ENCODE measurements at places on chromosomes 11 and 22. TPM values are rescaled to one million over a fixed set of nuclear protein-coding genes. Genes with fewer than 3 reads are reported as not detected.

- H3K4me1 ChIP-seq = no peaks in the 10 kb centered on the region
- H3K27ac ChIP-seq = no peak overlapping the region
- no peaks in the 10 kb centered on the region for H3K36me3 ChIP-seq
- H3K4me3 ChIP-seq = no peak overlapping the region
Measured at GRCh38 chr11:27837895-27838563, 137.8 kb upstream of the BDNF start.

- peaks cover 30% of the 10 kb centered on the region for H3K4me1 ChIP-seq
- no peak overlapping the region for H3K4me3 ChIP-seq
- H3K27ac ChIP-seq = no peak overlapping the region
Measured at GRCh38 chr11:104873252-104873651, 25.0 kb downstream of the CASP12 start.

GRCh38 chr22:38260761-38261681 is 11.8 kb downstream of the TMEM184B start:
- peak overlapping the region; percentile 28 for H3K4me3 ChIP-seq
- peak overlapping the region; percentile 70 for H3K27ac ChIP-seq
- H3K36me3 ChIP-seq = peaks cover 5% of the 10 kb centered on the region
- peaks cover 37% of the 10 kb centered on the region for H3K4me1 ChIP-seq

DNA sequence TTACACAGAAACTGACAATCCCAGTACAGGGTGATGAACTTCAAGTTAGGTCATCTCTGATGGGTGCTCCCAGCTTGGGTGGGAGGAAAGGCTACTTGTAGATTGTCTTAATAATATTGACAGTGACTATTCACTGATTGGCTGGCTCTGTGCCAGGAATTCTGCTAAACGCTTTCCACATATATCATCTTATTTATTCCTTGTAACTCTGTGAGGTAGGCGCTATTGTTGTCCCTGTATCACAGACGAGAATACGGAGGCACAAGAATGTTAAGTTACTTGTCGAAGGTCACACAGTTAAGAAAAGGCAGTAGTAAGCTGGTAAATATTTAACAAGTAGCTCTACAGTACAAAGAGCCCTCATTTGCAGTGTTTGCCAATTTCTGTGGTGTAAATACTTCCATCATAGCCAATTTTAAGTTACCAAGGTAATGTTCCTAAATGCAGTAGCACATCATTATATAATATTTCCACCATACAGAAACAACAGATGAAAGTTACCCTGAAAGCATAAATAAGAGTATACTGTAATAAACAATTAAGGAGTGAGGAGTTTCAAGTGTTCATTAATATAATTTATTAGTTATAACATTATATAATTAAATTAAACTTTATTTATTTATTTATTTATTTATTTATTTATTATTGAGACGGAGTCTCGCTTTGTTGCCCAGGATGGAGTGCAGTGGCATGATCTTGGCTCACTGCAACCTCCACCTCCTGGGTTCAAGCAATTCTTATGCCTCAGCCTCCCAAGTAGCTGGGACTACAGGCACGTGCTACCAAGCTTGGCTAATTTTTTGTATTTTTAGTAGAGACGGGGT is 11.5 kb upstream of the TIMP3 start:
- H3K27me3 ChIP-seq = peaks cover 2% of the 10 kb centered on the region
- H3K36me3 ChIP-seq = no peaks in the 10 kb centered on the region
- H3K4me1 ChIP-seq = no peaks in the 10 kb centered on the region

DNA sequence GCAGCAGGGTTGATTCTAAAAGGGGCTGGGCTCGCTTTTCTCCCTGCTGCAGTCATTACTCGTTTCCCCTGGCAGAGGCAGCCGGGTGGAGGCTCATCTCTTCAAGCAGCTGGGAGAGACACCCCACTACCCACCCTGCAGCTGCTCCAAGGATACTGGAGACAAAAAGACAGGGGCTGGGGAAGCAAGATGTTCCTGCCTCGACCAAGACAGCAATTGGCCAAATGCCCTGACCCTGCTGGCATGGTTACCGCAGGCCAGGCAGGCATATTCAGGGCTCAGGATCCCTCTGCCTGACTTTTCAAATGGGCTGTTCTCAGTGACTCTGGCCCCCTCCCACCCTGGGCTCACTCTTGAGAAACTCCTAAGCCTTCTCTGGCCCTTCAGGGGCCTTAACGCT is 6.8 kb upstream of the RGL4 start:
- H3K27me3 ChIP-seq = no peaks in the 10 kb centered on the region
- H3K4me3 ChIP-seq = no peak overlapping the region
- H3K27ac ChIP-seq = no peak overlapping the region
- no peaks in the 10 kb centered on the region for H3K4me1 ChIP-seq
- DNase-seq = no peak
- H3K36me3 ChIP-seq = peaks cover 7% of the 10 kb centered on the region

The CADM1 gene
- 1.7 TPM for total RNA-seq

GRCh38 chr22:41976070-41976901 is 7.0 kb downstream of the SEPTIN3 start:
- H3K27ac ChIP-seq = no peak overlapping the region
- peak overlapping the region; percentile 60 for H3K4me3 ChIP-seq
- H3K36me3 ChIP-seq = no peaks in the 10 kb centered on the region
- H3K4me1 ChIP-seq = peaks cover 23% of the 10 kb centered on the region
- peak; percentile 67 for DNase-seq

The A4GALT gene
- 0.58 TPM for total RNA-seq

DNA sequence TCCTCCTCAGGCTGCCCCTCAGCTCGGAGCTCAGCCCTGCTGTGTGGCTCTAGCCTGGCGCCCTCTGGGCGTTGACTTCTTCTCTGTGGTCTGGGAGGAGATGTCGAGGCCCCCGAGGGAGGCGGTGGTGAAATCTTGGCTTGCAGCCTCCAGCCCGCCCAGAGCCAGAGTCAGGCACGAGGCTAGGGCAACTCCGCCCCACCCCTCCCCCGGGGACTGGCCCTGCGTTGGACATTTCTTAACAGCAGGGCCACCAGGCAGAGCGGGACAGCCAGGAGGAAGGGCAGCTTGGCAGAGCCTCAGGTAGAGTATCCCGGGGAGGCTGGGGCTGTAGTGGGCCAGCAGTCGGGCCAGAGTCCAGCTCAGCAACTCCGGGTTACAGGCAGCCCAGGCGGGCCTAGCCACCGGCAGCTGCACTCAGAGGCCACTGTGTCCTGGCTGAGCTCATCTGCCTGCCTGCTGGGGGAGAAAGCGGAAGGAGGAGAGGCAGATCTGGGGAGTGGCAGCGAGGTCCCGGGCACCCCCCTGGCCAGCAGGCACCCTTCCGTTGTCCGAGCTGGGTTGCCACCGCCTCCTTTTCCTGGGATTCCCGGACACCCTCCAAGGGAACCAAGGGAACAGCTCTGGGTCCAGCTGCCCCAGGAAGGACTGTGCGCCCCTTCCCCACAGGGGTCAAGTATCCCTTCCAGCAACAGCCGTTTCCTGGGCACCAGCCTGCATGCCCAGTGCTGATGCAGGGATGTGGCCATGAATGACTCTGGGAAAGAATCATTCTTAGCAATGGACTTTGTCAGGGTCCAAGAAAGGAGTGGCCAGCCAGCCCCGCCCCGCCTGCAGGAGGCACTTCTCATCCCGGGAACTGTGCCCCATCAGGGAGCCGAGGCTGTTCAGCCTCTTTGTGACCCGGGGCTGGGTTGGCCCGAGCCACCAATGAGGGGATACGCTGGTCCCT is at the start of gene ALDH3B1:
TSS of gene ALDH3B1 (plus strand) at position 238 of the 952 bp plus-strand sequence. CDS start 4,971 bp downstream, outside the sequence.
- DNase-seq = no peak
- H3K4me3 ChIP-seq = no peak within 1 kb of the TSS
- peaks cover 5% of the 10 kb centered on the region for H3K4me1 ChIP-seq
- no peaks in the 10 kb centered on the region for H3K27me3 ChIP-seq
- H3K27ac ChIP-seq = peak within 1 kb of the TSS; percentile 61

The TMEM151A gene
- not detected for total RNA-seq

The SHISAL1 gene
- total RNA-seq = not detected

DNA sequence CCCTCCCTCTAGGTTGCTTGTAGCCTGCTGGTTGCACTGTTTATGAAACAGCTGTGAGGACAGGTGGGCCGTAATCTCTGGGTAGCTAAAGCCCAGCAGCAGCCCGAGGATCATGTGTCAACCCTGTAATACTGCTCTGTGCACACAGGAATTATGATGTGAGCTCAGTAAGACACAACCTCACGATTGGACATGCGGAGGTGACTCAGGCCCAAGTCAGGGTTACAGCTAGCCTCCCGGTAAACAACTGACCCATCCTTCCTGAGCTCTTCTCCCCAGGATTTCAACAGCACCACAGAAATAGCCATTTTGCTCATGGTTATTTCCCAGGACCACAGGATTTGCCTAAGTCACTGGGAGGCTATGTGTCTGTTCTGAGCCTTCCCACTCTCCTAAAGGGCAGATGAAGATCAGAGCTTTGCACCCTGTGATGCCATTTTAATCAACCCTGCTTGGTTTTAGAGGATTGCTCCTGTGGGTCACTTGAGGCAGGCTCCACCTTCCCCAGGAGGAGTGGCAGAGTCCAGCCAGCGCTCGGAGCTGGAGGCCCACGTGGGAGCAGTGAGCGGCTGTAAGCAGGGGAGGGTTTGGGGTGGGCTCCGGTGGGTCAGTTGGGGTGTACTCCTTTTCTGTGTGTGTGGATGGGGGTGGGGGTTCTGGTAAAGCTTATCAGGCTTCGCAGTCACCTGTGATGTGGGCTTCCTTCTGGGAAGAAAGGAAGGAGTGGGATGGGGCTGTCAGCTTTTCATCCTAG is at the start of gene AMPD3:
TSS of gene AMPD3 (plus strand) at position 387 of the 754 bp plus-strand sequence. CDS start 6,256 bp downstream, outside the sequence.
- peaks cover 73% of the 10 kb centered on the region for H3K4me1 ChIP-seq
- peak within 1 kb of the TSS; percentile 90 for H3K27ac ChIP-seq
- H3K36me3 ChIP-seq = peaks cover 14% of the 10 kb centered on the region
- no peak for DNase-seq
- H3K4me3 ChIP-seq = peak within 1 kb of the TSS; percentile 84
- H3K27me3 ChIP-seq = peaks cover 1% of the 10 kb centered on the region

The INS gene
- total RNA-seq = not detected

DNA sequence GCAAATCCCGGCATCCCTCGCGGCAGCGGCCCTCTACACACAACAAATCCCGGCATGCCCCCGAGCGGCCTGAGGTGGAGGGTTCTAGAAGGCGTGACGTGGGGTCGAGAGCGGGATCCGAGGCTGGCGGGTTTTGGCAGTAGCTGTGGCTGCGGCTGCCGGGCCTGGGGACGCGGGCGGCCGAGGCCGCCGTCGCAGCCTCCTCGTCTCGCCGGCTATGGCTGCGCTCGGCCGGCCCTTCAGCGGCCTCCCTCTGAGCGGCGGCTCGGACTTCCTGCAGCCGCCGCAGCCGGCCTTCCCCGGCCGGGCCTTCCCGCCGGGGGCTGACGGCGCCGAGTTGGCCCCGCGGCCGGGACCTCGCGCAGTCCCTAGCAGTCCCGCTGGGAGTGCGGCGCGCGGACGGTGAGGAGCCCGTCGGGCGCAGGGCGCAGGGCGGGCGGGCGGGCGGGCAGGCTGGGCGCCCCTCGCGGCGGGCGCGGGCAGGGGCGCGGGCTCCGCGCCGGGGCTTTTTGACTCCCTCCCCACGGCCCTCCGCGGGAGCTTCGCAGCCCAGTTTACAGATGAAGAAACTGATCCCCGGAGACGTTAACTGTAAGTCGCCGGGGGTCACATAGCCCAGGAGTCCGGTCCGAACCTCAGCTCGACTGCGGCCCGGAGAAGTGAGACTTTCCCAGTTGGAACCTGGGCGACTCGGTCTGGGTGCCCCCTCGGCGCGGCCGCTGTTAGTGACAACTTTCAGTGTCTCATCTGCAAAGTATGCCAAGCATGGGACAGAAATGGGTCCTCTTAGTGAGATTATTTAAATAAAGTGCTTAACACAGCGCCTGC is at the start of gene CCDC117:
TSS of gene CCDC117 (plus strand) at position 63 of the 828 bp plus-strand sequence. CDS start at position 218, 155 bp downstream.
- peaks cover 24% of the 10 kb centered on the region for H3K4me1 ChIP-seq
- peak within 1 kb of the TSS; percentile 97 for H3K27ac ChIP-seq
- peaks cover 32% of the 10 kb centered on the region for H3K36me3 ChIP-seq
- peak; percentile 95 for DNase-seq
- peak within 1 kb of the TSS; percentile 96 for H3K4me3 ChIP-seq

The SLC22A6 gene
- total RNA-seq = not detected

The APOA4 gene
- total RNA-seq = not detected

- H3K4me3 ChIP-seq = no peak overlapping the region
- H3K27ac ChIP-seq = no peak overlapping the region
- H3K27me3 ChIP-seq = no peaks in the 10 kb centered on the region
- no peaks in the 10 kb centered on the region for H3K4me1 ChIP-seq
- no peaks in the 10 kb centered on the region for H3K36me3 ChIP-seq
Measured at GRCh38 chr11:92627615-92628256, 341.7 kb upstream of the MTNR1B start.

DNA sequence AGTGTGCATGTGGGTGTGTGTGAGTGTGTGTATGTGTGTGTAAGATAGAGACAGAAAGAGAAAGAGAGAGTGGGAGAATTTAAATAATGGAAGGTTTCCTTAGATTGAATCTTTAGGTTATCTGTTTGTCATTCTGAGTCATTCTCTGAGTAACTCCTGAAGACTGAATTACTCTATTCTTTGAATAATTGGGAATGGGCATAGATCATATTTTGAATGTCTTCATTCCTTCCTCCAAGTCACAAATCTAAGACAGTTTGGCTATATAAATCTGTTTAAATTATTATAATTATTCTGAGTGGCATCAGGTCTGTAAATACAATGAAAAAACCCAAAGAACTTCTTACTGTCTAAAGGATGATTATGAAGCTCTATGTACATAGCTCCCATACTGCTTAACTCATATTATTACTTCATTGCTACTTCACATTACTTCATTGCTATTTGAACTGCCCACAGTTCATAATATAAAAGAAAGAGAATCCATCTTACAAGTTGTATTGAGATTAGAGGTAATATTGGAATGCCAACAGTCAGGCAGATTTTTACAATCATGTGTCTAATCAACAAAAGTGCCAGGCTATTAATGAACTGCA is 346.6 kb upstream of the CCDC179 start:
- no peak overlapping the region for H3K27ac ChIP-seq
- no peaks in the 10 kb centered on the region for H3K4me1 ChIP-seq
- no peaks in the 10 kb centered on the region for H3K27me3 ChIP-seq
- H3K36me3 ChIP-seq = no peaks in the 10 kb centered on the region
